ENCODE measurements at places on chromosomes 16 and 17.
A peak's percentile ranks its signal among the peaks of the same experiment; 100 is the strongest.

GRCh38 chr16:166375-167121 is 770 bp downstream of the HBM start:
- no peak for DNase-seq

GRCh38 chr17:51166987-51167931 is 1.0 kb downstream of the NME2 start:
- DNase-seq = peak; percentile 19

- no peak for DNase-seq
These were observed 46.6 kb upstream of the RPL38 start for GRCh38 chr17:74156878-74157277.

- DNase-seq = no peak
These were observed 579 bp upstream of the LRRC59 start for GRCh38 chr17:50397919-50398285.

DNA sequence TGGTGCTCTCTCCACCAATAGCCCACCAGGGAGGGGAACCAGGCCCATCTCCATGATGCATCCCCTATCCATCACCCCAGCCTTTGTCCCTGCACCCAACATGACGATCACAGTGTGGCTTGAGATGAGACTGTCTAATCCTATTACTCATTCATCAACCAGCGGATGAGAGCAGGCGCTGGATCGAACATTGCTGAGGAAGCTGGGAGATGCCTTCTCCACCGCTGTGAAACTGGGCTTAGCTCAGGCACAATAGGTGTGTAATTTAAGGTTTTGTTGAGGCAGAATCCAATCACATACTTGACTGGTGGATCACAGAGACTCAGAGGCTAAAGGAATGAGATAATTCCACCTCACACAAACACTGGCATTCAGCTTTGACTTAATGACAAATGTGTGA is 64.6 kb upstream of the IRX3 start:
- no peak for DNase-seq

DNA sequence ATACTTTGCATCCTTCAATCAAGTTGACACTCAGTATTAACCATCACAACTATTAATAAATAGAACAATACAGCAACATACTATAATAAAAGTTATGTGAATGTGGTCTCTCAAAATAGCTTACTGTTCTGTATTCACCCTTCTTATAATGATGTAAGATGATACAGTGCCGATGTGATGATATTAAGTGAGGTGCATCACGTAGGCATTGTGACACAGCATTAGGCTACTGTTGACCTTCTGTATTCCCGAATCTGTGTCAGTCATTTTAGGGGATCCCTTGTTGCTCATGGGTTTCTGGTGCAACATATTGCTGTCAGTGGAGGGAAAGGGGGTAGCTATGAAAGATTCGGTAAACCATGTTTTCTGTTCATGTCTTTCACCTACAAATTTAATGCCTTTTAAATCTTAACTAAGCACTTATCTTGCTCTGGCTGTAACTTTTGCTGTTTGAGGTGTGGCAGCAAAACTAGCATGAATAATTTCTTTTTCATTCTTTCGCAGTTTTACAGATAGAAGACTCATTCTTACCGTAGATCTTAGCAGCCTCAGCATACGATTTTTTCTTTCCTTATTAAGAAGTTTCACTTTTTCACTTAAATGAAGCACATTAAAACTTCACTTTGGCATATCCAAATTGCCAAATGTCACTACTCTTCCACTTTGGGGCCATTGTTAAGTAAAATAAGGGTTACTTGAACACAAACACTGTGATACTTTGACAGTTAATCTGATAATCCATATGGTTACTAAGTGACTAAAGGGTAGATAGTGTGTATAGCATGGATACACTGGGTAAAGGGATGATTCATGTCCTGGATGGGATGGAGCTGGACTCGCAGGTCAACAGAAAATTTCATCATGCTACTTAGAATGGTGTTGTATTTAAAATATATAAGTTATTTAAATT is 29.6 kb downstream of the NFAT5 start:
- DNase-seq = no peak

DNA sequence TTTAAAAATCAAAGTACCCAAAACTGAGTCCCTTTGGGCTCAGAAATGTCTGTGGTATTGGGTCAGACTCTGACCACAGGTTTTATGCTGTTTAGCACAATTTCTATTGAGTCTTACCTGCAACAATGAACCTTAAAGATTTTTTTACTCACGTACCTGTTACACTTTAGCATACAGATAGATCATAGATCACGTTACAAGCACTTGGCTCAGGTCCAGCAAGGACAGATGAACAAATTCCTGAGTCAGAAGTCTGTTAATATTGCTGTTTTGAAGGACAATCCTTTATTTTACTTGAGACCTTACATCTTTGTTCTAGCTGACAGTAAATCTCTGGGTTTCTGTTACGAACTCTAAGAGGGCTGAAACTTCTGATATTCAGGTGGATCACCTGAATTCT is 12.8 kb downstream of the SLC7A6OS start:
- no peak for DNase-seq

- DNase-seq = no peak
These were observed 9.6 kb downstream of the GALK1 start for GRCh38 chr17:75755205-75755901.

DNA sequence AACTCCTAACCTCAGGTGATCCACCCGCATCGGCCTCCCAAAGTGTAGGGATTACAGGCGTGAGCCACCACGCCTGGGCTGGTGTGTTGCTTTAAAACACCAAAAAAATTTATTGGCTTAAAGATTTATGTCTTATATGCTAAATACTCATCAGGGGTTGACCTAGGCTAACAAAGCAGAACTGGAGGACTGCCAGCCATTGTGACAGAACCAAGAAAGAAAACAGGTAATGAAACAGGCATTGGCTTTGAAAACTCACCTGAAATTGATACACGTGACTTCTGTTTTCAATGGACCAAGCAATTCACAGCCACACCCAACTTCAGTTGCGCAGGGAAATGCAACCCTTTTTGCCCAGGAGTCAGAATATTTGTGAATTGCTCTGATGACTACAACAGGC is 4.9 kb upstream of the PHAF1 start:
- DNase-seq = no peak

DNA sequence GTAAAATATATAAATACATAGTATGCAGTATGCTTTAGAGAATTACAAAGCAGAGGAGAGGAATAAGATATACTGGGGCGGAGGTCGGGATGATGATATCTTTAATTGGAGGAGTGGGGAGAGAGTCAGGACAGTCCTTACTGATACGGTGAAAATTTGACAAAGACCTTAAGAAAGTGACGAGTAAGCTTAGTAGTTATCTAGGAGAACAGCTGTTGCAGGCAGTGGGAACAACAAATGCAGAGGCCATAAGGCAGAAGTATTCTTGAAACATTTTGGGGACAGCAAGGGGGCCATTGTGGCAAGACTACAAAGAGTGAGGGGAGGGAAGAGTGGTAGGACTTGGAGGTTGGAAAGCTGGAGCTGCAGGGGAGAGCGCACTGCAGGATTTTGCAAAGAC is 22.3 kb upstream of the CDC6 start:
- DNase-seq = no peak

DNA sequence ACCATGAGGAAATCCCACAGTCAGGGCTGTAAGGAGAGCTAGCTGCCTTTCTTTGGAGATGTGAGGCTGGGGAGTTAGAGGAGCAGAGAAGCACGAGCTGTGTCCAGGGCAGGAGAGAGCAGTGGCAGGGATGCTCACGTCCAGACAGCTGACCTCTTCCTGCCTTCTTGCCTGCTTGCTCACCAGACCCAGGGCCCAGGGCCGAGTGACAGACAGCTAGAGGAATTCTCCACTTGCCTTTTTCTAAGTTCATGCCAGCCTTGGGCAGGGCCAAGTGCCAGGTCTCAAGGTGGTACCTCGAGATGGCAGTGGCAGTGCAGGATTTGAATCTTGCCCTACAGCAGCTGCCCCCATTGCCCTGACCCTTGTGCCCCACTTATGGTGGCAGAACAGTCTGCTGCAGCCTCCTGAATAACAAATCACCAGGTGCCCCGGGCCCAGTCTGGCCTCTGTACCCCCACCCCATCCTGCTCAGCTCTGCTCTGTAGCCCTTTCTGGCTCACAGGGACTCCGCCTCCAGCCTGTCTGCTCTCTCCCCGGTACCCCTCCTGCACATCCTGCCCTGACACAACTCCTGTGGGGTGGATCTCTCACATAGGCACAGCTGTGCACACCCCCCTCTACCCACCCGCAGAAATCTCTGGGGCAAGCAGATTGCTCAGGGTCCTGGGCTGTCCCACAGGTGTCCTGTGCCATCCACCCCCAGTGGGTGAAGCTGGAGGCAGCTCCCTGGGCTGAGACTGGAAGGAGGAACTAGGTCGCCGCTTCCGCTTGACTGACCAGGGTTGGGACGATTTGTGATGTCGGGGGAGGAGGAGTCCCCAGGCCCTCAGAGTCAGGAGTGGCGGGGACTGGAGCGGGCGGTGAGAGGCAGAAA is 25.9 kb downstream of the GRIN2C start:
- DNase-seq = no peak

GRCh38 chr16:88286301-88286923 is 96.3 kb upstream of the ZNF469 start:
- DNase-seq = peak; percentile 73

DNA sequence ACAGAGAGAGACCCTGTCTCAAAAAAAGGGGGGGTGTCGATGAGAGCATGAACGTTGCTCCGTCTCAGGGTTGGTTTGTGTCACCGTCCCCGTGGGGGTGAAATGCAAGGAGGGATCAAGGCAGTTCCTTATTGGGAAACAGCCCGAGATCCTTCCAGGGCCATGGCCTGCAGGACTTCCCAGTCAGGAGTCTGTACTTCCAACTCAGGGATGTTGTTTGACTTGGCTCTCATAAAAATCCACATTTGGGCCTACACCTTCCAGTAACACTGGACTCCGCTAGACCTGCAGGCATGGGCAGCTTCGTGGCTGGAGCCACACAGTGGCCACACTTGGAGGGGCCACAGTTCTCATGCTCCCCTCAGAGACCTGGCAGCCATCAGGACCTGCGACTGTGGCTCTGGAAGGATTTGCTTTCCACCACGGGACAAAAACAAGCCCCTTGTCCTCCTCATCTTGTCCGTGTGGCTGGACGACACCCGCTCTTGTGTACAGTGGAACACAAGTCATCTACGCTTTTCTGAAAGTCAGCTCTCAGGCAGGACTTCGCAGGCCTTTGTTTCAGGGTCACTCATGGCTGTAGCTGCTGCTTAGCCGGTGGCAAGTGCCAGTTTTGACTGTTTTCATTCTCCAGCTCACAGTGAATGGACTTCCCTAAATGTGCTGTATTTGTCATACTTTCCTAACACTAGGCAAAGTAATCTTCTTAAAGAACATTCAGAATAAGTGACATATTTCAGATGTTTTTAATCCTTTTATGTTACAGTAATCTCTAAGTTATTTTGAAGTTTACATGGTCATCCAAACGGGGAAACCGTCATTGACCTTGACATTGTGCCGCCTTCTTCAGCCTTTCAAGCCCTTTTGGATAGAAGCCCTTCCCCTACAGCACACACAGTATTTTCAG is 24.2 kb upstream of the IL17C start:
- DNase-seq = no peak

DNA sequence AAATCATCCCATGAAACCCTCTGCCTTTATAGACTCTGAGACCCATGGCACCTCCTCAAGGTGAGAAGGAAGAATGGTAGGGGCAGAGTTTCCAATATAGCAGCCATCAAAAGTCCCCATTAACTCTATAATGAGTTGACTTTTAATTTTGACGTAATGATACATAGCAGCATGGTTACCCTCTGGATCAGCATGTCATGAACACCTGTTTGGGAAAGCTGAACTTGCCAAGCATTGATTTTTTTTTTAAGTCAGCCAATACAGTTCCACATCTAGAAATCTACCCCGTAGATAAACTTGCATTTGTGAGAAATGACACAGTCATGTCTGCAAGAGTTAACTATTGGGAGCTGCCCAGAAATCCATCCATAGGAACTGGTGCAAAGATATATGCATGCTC is 191.8 kb downstream of the TMEM114 start:
- no peak for DNase-seq

DNA sequence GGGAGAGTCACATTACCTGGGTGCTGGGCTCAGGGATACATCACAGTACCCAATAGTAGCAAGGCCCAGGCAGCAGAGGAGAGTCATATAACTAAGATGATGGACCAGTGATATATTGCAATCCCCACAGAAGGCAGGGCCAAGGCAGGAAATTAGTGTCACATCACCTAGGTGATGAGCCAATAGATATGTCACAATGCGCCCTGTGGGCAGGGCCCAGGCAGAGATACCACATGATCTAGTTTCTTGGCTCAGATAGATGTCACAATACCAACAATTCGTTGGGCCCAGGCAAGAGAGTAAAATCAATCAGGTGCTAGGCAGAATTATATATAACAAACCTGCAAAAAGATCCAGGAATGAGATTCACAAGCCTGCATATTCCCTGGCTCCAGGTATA is 2111.5 kb downstream of the TP53TG3F start:
- DNase-seq = no peak

- peak; percentile 23 for DNase-seq
These were observed 499 bp upstream of the HLF start for GRCh38 chr17:55264278-55264644.

DNA sequence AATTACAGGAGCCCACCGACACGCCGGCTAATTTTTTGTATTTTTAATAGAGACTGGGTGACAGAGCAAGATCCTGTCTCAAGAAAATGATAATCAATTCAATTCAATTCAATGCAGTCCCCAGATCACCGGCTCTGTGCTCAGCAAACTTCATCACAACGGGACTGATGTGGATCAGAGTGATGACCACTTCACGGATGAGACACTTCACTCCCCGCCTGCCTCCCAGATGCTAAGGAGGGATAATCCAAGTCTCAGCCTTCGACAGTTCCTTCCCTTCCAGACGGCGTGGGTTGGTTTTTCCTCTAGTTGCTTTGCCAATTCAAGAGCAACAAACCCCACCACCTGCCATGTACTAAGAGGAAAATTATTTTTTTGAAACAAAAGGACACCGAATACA is 93.8 kb downstream of the ZDHHC7 start:
- no peak for DNase-seq

DNA sequence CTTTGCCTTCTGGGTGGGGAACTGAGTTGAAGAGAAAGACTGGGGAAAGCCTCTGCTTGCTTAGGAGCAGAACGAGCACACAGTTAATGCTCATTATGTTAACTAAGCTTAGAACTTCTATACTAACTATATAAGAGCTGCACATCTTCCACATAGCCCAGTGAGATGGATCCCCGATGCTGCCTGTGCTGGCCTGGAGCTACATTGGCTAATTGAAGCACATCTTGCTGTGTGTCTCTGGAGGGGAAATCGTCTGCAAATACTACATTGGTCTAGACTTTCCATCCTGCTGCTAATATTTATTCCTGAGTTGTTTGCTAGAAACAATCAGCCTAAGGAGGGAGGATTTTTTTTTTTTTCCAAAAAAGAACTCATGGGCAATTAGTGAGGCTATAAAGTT is 406.3 kb downstream of the HAPSTR1 start:
- no peak for DNase-seq
